ENCODE measurements at places on chromosomes 11 and 22. TPM values are rescaled to one million over a fixed set of nuclear protein-coding genes. Genes with fewer than 3 reads are reported as not detected.

DNA sequence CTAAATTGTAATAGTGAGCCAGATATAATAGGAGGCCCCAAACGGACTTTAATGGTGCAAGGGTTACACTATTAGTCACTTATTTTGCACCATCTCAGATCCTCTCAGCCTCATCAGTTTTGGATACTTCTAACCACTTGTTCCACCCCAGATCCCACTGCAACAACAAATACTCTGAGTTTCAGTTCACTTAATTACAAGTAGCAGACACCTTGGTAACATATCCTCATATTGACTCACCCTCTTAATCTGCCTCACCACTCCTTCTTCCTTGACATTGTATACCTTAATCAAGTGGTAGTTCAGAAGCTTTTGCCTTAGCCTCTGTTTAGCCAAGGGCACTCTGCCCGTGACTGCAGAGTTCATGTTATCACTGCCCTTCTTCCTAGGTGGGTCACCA is 256.1 kb upstream of the UBASH3B start:
- H3K36me3 ChIP-seq: no peaks in the 10 kb centered on the region
- no peaks in the 10 kb centered on the region for H3K27me3 ChIP-seq
- DNase-seq: no peak
- no peak overlapping the region for H3K4me3 ChIP-seq

GRCh38 chr11:110308071-110308470 is 11.7 kb upstream of the RDX start:
- no peaks in the 10 kb centered on the region for H3K36me3 ChIP-seq
- no peaks in the 10 kb centered on the region for H3K4me1 ChIP-seq
- H3K27me3 ChIP-seq: no peaks in the 10 kb centered on the region
- no peak overlapping the region for H3K4me3 ChIP-seq

- no peak overlapping the region for H3K4me3 ChIP-seq
- no peak overlapping the region for H3K27ac ChIP-seq
- H3K4me1 ChIP-seq: no peaks in the 10 kb centered on the region
- H3K27me3 ChIP-seq: no peaks in the 10 kb centered on the region
Measured at GRCh38 chr11:19705936-19706335, 6.7 kb upstream of the NAV2 start.

DNA sequence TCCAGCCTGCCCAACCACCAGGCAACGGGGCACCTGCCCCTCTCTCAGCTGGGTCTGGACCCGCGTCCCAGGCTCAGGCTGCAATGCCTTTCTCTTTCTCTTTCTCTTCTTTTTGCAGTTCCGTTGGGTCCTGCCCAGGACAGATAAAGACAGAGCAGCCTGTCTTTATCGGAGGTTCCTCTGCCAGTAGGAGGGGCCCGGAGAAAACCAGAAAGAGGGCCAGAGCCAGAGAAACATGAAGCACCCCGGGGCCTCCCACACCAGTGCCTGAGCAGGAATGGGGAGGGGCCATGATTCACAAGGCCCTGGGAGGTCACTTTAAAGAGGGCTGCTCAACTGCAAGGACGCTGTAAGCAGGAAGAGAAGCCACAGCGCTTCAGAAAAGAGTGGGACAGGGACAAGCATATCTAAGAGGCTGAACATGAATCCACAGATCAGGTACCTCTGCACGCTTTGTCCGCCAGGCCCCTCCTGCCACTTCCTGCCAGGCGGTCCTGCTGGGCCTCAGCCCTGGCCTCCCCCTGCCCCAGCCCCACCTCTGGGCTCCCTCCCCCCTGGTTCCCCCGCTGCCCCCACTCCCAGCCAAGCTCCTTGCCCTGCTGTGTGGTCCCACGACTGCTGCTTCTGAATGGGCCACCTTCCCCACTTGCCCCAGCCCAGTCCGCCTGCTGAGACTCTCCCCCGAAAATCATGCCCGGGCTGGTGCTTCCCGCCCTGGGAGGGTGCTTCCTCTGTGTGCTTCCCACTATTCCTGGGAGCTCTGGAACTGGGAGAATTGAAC is at the start of gene APOBEC3C:
Gene APOBEC3C, plus strand, starts transcription at position 316 of the 781 bp plus-strand sequence. Its CDS starts 106 bp downstream, at position 422.
- no peaks in the 10 kb centered on the region for H3K4me1 ChIP-seq
- H3K36me3 ChIP-seq: no peaks in the 10 kb centered on the region
- peak; percentile 58 for DNase-seq
- peak within 1 kb of the TSS; percentile 20 for H3K4me3 ChIP-seq

DNA sequence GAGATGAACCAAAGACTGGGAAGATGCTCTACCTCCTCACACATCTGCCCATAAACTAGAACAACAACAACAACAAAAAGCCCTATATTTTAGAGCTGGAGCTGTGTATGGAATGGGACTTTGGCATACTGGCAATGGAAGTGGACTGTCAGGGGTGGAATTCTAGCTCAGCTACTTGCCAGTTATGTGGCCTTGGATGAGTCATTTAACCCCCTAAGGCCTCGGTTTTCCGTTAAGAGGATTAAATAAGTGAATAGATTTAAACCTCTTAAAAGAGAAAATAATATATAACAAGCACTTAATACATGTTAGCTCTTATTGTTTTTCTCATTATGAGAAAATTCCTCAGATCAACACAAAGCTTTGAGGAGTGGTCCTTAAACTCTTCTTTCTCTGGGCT is 195.0 kb downstream of the KIF18A start:
- no peak for DNase-seq
- H3K36me3 ChIP-seq: no peaks in the 10 kb centered on the region
- H3K4me1 ChIP-seq: no peaks in the 10 kb centered on the region
- H3K27me3 ChIP-seq: no peaks in the 10 kb centered on the region
- H3K27ac ChIP-seq: no peak overlapping the region
- H3K4me3 ChIP-seq: no peak overlapping the region

The CSNK2A3 gene
- 0.49 TPM for total RNA-seq
